ENCODE measurements at places on chromosomes 3 and 15. TPM values are rescaled to one million over a fixed set of nuclear protein-coding genes. Genes with fewer than 3 reads are reported as not detected.

GRCh38 chr3:139533781-139534454, 5.6 kb downstream of the RBP1 start:
- DNase-seq, result no peak

- DNase-seq, result no peak
Observed at GRCh38 chr3:12886106-12886679, 44.8 kb upstream of the RPL32 start.

Gene CSTA
- polyA plus RNA-seq, result 0.91 TPM

GRCh38 chr3:117696851-117697407, 987.4 kb downstream of the TUSC7 start:
- no peak for DNase-seq

Gene OCA2
- 9.2 TPM for polyA plus RNA-seq

Gene PARP15
- 0.21 TPM for polyA plus RNA-seq

Gene SMCO1
- not detected for polyA plus RNA-seq

DNA sequence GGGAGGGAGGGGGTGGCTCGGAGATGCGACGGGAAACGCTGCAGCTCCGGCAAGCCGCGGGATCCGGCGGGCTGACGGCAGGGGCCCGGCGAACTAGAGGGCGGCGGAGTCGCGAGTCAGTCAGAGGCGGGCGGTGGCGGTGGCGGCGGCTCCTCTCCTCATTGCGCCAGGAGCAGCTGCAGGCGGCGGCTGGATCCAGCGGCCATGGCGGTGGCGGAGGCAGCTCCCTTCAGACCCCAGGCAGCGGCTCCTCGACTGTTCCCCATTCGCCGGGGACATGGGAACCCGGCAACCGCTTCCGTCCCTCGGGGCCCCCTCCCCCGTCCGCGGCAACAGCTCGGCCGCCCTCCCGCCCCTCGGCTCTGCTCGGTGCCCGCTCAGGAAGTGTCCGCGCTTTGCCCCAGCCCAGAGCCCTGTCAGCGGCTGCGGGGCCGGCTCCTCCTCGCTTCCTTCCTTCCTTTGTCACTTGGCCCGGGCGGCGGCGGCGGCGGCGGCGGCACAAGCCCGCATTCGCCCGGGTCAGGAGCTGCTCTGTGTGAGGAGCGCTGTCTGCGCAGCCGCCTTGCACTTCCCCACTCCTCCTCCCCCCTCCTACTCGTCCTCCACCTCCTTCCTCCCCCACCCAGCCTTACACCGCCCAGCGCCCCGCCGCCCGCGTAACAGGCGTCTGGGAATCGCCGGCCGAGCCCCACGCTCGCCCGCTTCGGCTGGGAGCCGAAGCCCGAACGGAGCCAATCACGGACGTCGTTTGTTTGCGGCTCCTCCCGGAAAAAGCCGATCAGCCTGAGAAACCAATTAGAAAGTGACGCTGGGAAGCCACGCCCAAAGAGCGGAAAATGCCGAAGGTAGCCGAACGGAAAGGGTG, at the start of gene GSK3B:
Gene GSK3B (minus strand): TSS at position 537 of the 865 bp plus-strand sequence. CDS start 1,013 bp downstream, outside the sequence.
- peak; percentile 78 for DNase-seq

Gene GLDN
- polyA plus RNA-seq, result 0.29 TPM

Gene ECE2
- not detected for polyA plus RNA-seq

Gene TTC21A
- polyA plus RNA-seq, result 7.0 TPM

Gene DNAJA4
- polyA plus RNA-seq, result 23.1 TPM

- no peak for DNase-seq
Observed at GRCh38 chr3:158528076-158528674, 42.8 kb upstream of the MLF1 start.

Gene CRELD1
- polyA plus RNA-seq, result 53.9 TPM

Gene WDR72
- 62.4 TPM for polyA plus RNA-seq

DNA sequence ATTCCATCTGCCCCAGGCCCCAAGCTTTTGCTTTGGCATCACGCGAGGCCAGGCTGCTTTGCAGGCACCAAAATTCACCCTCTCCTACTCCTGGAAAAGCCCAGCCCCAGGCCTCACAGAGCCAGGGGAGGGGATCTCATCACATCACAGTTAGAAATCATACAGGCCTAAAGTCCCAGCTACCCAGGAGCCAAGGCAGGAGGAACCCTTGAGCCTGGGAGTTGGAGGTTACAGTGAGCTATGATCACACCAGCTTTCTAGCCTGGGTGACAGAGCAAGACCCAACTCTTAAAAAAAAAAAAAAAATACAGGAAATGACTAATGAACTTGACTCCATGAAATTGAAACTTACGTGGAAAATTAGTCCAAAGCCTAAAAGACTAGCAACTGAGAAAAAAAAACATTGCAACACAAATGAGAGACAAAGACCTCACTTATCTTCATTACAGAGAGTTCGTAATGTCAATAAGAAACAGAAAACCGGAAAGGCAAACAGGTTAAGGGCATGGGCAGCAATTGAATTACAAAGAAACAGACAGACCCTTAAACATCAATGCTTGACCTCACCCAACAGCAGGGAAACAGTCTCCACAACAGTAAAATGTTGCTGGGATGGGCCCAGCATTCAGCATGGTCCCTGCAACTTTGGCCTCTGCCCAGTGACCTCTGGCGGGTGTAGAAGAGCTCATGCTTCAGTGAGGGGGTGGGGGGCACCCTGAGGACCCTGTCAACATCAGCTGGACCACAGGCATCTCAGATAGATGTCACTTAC, 151.5 kb downstream of the LRRK1 start:
- no peak for DNase-seq

Gene CYP19A1
- not detected for polyA plus RNA-seq

Gene SLC27A2
- 53.6 TPM for polyA plus RNA-seq

Gene RTF1
- 70.6 TPM for polyA plus RNA-seq

Gene LIPH
- polyA plus RNA-seq, result 1.6 TPM

- DNase-seq, result no peak
Observed at GRCh38 chr3:103167850-103168249, 733.0 kb downstream of the ZPLD1 start.

Gene CTDSPL
- 119 TPM for polyA plus RNA-seq

Gene CA12
- 151 TPM for polyA plus RNA-seq

Gene TSC22D2
- polyA plus RNA-seq, result 75.3 TPM

DNA sequence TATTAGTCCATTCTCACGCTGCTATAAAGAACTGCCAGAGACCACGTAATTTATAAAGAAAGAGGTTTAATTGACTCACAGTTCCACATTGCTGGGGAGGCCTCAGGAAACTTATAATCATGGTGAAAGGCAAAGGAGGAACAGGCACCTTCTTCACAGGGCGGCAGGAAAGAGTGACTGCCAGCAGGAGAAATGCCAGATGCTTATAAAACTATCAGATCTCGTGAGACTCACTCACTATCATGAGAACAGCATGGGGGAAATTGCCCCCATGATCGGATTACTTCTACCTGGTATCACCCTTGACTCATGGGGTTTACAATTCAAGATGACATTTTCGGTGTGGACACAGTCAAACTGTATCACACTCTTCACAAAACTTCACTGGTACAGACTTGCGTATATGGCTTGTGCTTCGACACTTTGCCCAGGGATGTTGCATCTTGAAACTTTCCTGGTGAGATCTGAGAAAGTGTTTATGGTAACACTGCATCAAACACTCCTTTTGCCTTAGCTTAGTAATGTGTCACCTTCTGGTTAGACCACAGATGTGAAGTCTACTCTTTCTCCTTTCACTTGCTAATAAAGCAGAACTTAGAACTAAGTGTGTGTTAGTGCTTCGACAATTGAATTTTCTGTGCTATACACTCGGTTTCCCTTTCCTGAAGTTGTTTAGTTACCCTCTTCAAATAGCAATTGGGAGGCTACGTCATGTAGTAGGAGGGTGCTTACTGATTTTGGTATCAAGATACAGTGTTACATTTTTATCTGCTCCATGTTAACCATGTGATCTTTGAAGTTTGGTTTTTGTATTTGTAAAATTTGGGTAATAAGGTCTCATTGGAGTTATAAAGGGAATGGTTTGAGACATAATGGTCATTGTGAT, 185.7 kb downstream of the LPP start:
- DNase-seq, result no peak

GRCh38 chr15:75841626-75842025, 1.6 kb upstream of the UBE2Q2 start:
- no peak for DNase-seq

GRCh38 chr15:68524753-68525584, 53.8 kb upstream of the CORO2B start:
- DNase-seq, result no peak

GRCh38 chr3:142912402-142913172, 23.7 kb upstream of the PCOLCE2 start:
- DNase-seq, result no peak

Gene TEX9
- 27.8 TPM for polyA plus RNA-seq

GRCh38 chr15:95259513-95259912, 1028.2 kb downstream of the MCTP2 start:
- DNase-seq, result peak; percentile 87

GRCh38 chr15:33960549-33960935, 7.8 kb upstream of the CHRM5 start:
- DNase-seq, result no peak

DNA sequence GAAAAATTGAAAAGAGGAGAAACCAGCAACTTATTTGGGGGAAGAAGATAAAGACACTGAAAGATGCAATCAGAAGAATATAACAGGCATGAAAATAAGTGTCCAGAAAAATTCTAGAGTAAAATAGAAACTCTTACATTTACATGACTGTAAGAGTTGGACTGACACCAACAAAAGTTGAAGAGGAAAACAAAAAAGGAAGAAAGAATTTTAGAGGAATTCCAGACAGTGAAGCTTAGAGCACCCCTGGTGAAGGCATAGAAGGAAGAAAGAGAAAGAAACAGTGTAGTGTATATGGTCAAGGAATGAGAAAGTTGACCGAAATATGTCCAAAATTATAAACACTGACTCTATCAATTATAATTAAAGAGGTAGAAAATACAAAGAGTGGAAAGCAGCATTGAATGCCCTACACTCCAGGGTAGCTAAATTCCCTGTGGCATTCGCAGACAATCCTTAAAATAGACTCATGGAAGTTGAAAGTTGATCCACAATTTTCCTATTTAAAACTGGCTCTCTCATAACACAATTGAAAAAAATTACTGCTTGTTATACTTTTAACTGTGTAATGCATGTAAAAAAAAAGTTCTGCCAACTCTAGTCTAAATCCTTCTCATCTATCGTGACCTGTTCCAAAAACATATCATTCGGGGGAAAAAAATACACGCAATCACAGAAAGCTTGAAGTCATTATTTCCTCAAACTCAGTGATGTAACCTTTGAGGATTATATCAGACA, 102.6 kb upstream of the ABI3BP start:
- DNase-seq, result no peak

DNA sequence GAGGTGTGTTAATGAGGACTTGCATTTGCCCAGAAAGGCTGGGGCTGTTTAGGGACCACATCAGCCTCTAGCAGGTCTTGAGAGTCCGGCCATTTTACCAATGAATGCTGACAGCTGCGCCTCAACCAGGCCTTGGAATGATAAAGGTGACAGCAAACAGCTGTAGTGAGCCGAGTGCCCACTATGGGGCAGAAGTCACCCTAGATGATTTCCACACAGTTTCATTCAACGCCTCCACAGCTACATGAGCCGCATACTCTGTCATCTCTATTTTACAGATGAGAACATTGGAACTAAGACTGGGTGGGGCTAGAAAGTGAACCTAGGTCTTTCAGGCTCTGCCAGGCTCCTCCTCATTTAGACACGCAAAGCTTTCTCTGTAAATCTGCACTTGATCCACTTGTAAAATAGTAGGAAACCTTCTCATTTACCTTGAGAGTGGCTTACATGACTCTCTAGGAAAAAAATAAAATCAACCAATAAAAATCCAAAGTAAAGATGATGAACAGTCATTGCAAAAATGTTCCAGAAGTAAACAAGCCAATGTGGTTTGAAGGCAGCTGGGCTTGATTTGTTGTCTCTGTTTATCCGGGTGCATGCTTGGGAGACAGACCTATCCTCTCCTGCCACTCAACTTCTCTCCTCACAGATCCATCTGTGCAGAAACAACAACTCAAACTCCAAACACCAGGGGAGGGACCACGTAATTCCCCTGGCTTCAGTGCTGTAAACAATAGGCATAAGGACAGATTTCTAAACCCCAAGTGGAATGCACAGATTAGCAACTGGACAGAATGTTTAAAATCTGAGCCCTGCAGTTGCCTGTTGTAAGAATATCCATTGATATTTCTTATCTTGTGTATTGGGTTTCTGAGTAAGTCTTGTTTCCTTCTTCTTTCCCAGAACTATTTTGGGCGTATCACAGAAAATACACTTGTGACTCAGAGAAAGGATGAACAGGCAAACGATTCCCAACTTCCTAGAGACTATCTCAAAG, 31.5 kb upstream of the LDHAL6B start:
- DNase-seq, result no peak

- DNase-seq, result no peak
Observed at GRCh38 chr3:40009991-40010390, 200.6 kb downstream of the MYRIP start.

DNA sequence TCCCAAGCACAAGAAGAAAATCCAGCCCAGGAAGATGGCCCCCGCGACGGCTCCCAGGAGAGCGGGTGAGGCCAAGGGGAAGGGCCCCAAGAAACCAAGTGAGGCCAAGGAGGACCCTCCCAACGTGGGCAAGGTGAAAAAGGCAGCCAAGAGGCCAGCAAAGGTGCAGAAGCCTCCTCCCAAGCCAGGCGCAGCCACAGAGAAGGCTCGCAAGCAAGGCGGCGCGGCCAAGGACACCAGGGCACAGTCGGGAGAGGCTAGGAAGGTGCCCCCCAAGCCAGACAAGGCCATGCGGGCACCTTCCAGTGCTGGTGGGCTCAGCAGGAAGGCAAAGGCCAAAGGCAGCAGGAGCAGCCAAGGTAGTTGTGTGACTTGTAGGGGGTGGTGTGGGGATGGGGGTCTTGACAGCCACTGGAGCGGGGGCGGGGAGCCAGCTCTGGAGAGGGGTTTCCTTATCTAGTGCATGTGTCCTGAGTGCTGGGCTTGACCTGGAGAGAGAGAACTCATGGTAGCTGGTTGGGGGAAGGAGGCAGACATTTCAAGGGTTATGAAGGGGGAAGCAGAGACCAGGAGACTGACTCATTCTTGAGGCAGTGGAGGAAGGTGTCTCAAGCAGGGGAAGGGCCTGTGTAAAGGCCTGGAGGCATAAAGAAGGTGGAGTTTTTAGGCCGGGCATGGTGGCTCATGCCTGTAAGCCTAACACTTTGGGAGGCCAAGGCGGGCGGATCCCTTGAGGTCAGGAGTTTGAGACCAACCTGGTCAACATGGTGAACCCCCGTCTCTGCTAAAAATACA, 6.2 kb downstream of the H1-8 start:
- no peak for DNase-seq

- DNase-seq, result no peak
Observed at GRCh38 chr15:68691705-68692104, 112.9 kb downstream of the CORO2B start.

- DNase-seq, result no peak
Observed at GRCh38 chr3:160098261-160098908, 109.8 kb downstream of the IL12A start.

Gene CCDC71
- 28.8 TPM for polyA plus RNA-seq

- DNase-seq, result peak; percentile 43
Observed at GRCh38 chr15:96849271-96849900, 518.9 kb downstream of the NR2F2 start.

DNA sequence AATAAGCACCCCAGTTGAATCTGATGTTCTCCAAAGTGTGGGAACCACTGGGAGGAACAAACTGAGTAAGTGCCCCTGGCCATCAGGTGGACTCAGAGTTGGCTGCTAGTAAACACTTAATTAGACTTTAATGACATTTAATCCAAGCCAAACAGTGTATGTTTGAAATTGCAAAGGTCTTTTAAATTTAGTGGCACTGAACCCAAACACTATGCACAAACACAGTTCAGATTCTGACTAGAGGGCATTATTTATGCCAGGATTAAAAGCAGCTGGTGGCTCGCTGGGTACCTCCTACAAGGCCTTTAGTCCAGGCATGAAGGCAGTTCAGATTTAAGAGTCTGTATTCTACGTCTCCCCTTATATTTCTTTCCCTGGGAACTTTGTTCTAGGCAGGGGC, 264.8 kb downstream of the CLSTN2 start:
- no peak for DNase-seq

Gene FETUB
- 0.27 TPM for polyA plus RNA-seq
